ENCODE measurements at places on chromosomes 3 and 15.

- no peak for DNase-seq
These were observed 21.6 kb upstream of the RASA2 start for GRCh38 chr3:141465221-141465620.

DNA sequence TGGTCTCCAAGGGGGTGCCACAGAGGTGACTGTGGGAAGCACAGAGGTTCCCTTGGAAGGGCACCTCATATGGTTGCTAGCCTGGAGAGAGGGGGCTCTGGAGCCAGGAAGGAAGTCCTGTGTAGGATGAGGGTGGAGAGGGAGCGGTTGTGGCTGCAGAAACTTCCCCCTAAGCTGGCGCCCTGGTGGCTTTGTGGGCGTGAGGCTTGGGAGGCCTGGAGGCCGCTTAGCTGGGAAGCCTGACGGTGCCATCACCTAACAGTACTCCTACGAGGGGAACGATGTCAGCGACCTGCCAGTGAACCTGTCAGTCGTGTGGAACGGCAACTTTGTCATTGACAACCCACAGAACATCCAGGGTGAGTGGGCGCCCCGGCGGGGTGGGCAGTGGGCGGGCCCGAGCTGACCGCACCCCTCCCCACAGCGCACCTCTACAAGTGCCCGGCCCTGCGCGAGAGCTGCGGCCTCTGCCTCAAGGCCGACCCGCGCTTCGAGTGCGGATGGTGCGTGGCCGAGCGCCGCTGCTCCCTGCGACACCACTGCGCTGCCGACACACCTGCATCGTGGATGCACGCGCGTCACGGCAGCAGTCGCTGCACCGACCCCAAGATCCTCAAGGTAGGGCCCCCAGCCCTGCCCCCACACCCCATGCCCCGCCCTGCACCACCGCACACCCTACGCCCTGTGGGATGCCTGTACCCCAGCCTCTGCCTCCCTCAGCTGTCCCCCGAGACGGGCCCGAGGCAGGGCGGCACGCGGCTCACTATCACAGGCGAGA, 31.0 kb downstream of the PLXNA1 start:
- DNase-seq, result no peak

DNA sequence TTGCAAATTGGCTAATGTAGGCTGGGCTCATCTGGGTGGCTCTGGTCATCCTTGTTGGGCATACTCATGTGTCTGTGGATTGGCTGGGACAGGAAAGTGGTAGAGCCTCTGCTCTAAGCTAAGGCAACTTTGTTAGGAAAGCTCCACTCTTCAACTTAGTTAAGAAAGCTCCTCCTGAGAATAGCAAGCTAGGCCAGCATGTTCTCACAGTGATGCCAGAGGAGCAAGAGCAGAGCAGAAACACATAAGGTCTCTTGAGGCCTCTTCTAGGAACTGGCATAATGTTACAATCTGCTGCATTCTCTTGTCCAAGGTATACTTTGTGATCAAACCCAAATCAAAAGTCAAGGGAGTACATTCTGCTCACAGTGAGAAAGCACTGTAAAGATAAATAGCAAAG, 158.6 kb upstream of the RORA start:
- no peak for DNase-seq

- DNase-seq, result no peak
These were observed 112.8 kb upstream of the LPP start for GRCh38 chr3:188041193-188041592.

DNA sequence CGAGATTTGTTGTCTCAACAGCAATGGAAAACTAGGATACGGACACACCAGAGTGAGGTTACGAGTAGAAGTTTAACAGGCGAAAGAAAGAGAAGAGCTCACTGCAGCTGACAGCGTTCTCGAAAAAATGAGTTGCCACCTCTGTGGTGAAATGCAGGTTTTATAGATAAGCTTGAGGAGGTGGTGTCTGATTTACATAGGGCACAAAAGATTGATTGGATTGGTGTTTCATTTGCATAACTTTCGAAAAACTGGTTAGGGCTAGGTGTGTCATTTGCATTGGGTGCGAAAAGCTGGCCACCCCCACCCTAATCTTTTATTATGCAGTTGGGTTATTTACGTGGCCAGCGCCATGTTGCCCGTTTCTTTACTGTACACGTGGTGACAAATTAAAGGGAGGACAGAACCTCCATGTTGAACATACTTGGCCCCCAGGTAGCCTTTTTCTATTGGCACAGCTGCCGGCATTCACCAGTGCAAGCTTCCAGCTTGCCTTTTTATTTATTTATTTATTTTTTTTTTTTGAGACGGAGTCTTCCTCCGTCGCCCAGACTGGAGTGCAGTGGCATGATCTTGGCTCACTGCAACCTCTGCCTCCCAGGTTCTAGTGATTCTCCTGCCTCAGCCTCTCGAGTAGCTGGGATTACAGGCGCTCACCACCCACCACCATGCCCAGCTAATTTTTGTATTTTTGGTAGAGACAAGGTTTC, 8.3 kb downstream of the IFT122 start:
- DNase-seq, result no peak

DNA sequence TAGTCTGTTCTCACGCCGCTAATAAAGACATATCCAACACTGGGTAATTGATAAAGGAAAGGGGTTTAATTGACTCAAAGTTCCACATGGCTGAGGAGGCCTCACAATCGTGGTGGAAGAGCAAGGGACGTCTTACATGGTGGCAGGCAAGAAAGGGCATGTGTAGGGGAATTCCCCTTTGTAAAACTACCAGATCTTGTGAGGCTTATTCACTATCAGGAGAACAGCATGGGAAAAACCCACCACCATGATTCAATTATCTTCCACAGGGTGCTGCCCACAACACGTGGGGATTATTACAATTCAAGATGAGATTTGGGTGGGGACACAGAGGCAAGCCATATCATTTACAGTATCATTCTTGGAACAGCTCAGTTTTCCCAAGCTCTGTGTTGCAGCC, 268.0 kb downstream of the SUCLG2 start:
- no peak for DNase-seq

DNA sequence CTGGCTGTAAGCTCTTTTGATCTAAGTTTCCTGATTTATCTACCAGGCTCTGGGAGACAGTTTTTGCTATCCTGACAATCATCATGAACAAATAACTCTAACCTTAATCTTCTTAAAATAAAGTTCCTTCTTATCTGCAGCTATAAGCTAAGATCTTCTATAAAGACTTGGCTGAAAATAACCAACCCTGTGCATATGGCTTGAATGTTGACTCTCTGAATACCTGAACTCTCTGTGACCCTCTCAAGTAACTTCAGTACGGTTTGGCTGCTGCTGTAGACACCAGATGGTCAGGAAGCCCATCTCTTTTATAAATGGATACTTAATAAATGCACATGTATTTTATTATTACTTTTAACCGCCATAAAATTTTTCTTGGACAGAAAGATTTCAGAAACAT, 412.4 kb upstream of the CBLB start:
- DNase-seq, result no peak

DNA sequence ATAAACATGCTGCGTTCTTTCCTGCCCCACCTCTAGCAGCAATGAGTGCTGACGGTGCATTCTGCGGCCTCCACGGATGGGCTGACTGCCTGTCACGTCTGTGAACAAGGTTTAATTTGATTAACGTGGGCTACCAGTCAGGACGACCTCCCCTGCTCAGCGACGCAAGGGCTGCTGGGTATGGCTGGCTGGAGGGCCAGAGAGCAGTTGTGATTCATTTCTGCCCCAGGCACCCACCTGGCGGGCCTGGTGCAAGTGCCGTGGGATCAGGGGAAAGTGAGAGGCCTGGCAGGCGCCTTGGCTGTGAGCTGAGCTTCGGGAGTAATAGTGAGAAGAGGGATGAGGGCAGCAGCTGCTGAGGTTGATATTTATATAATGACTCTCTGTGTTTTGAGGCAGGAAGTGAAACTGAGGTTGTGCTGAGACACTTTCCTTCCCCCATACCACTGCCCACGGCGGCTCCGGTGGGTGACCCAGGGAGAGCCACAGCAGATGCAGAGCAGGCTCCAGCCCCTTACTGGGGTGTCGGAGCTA, 190.4 kb upstream of the BCL6 start:
- DNase-seq, result no peak

DNA sequence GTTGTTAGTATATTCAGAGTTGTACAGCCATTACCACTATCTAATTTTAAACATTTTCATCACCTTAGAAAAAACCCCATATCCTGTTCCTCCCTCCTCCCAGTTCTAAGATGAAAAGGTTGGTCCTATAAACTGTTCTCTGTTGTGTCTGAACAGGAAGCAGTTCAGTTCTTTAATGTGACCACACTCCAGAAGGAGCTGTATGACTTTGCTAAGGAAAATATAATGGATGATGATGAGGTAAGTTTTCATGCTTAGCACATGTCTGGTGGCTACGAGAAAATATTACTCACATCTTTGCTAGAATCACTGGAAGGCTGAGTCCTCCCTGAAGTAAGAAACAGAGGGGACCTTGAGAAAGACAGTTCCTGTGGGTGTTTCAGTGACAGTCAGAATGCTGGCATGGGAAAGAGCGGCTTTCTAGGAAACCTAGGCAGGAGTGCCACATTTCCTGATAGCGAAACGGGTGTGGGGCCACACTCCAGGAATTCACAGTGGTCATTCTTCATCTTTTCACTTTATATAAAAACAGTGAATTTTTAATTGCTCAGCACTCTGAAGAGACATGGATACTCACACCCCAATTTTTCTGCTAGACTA, 20.3 kb downstream of the CRTAP start:
- no peak for DNase-seq

GRCh38 chr3:73060302-73060723, 1.1 kb upstream of the EBLN2 start:
- no peak for DNase-seq

DNA sequence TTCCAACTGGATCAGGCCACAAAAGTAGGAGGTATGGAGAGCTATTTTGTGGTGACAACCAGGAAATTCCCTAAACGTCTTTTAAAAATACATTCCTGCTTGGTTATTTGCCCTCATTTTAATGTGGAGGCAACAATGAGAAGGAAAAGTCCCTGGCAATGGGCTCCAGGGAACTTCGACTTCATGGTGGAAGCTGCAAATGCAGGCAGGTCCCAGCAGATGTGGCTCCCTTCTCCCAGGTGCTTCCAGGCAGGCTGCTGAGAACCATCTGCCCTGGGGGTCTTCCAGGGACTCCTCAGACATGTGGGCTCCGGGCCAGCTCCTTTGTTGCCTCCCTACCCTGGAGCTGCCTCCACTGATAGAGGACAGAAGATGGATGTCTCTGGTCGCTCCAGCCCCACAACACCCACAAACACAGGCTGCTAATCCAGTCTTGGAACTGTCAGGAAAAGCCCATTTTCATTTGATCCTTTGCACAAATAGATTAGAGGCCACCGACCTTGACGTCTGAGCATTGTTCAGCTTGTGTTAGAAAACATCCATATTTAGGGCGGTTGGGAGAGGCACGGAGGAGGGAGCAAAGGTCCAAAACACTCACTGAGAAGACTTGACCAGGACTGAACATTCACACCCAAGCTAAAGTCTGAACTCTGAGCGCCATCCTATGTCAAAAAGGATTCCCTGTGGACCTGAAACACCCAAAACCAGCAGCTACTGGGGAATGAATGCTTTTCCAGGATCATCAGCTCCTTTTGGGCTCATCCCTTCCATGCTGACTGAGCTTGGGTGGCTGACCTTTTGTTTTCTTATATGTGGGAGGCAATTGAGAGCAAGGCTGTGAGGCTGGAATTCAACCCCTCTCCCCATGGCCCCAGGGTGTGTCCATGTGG, 30.2 kb upstream of the SLCO2A1 start:
- DNase-seq, result no peak

DNA sequence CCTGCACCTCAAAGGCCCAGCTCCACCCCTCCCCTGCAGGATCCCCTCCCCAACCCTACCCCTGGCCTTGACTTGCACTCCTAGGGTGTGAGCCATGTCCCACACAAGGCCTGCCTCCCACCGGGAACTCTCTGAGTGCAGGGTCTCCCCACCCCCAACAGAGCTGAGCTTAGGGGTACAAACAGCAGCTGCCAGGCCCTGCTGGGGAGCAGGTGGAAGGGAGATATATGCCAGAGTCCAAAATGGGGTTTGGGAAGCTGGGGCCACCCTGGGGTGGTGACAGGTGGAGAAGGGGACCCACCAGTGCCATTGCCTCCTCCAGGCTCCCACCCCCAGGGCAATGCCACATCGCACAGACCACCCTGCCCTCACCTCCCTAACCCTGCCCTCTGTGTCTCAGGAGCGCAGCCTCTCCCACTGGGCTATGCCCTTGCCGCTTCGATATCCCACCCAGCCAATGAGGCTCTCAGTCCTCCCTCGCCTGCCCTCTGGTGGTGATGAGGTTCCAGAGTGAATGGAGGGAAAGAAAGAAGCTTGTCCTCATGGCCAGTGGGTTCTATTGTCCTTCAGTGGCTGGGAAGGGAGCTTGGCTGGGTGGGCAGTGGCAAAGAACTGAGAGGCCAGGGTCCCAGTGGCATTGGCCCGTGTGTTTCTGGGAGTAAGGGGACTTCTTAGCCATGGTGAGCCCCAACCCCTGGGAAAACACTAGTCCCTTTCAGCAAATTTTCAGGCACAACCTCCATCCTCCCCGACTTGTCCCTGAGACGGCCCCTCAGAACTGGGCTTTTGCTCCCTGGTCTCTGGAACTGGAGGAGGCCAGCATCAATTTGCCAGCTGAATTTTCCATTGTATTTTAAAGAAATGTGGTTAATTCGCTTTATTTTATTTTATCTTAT, 46.8 kb downstream of the CYP11A1 start:
- DNase-seq, result no peak

DNA sequence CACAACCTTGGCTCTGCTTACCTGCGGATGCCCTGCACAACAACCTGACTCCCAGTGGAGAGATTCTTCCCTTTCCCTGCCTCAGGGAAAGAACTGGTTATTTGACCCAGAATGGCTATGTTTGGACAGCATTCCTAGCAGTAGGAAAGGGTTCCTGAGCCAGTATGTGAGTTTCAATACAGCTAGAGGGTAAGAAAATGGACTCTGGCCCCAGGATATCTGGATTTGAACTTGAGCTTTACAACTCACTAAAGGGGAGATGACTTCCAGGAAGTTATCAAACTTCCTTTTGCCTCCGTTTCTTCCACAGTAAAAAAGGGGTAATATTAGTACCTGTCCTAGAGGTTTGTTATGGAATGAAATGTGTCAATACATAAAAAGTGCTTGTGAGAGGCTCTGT, 28.1 kb upstream of the PLSCR4 start:
- no peak for DNase-seq

DNA sequence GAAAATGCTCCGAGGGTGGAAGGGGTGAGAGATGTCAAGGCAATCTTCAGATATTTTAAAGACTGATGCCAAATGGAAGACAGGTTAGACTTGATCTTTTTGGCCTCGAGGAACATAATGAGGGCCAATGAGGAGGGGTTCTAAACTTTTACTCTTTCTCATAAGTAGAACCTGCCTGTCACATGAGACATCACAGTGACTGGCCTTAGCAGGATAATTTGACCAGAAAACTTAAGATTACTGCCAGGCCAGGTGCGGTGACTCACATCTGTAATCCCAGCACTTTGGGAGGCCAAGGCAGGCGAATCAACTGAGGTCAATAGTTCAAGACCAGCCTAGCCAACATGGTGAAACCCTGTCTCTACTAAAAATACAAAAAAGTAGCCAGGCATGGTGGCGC, 12.2 kb downstream of the TM4SF4 start:
- no peak for DNase-seq

DNA sequence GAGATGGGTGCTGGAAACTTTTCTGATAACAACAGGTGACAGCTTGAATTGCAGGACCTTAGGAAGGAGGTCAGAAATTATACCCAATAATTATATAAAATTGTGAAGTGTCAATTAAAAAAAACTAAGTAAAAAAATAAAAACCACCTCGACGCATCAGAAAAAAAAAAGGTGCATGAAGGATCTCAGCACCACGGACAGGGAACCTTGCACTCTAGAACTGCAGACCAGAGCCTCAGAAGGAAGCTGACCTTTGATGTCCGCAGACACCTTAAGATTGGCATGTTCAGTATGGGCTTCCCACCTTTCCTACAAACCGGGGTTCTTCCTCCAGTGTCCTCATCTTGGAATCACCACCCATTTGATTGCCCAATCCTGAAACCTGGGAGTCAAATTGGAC, 60.9 kb downstream of the SCN10A start:
- no peak for DNase-seq
